ENCODE measurements at places on chromosomes 4 and X.
A peak's percentile ranks its signal among the peaks of the same experiment; 100 is the strongest.

DNA sequence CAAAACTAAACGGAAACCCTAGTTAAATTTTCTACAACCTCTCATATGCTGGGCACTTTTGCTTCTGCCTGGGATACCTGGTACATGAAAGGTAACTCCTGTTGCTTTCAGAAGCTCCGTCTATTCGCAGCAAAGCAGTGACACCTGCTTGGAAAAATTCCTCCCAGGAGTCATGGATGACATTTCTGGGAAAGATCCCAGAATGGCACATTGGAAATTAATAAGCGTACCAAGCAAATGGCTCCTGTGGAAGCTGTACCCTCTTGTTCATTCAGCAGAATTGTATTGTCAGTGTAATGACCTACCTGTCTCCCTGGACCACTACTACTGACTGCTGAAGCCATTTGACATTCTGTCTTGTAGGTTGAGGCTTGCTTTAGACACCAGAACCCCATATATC lies 349.7 kb upstream of the NOCT start:
- DNase-seq, result no peak

DNA sequence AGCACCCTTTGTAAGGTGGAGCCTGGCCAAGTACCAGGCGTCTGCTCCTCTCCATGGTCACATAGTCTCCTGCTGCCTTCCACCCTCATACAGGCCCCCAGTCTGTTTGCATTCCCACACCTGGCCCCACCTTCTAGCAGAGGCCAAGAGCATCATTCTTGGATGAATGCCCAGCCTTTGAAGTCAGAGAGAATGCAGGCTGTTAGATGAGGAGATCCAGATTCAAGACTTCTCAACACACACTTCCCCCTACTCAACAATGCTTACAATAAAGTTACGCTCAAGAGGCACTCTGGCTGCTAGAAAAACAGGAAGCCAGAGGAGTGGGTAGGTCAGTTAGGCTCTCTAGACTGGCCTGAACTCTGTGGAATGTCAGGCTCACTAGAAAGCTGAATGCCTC lies 43.3 kb downstream of the SHROOM4 start:
- peak; percentile 11 for DNase-seq

DNA sequence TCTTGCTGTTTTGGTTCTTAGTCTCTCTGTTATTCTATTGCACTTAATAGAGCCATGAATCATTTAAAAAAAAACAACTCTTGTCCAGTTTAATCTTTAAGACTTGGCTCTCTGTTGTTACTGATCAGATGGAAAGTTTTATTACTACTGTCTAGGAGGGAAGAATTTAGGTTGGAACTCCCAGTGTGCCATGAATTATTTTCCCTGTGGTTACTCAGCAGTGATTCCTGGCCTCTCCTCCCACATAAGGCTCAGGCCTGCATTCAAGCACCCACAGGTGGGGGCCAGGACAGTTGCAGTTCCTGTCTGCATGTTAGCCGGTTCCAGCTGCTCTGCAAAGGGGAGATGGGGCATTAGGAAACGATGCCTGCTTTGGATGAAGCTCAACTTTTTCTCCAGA lies 29.8 kb upstream of the ESX1 start:
- no peak for DNase-seq

DNA sequence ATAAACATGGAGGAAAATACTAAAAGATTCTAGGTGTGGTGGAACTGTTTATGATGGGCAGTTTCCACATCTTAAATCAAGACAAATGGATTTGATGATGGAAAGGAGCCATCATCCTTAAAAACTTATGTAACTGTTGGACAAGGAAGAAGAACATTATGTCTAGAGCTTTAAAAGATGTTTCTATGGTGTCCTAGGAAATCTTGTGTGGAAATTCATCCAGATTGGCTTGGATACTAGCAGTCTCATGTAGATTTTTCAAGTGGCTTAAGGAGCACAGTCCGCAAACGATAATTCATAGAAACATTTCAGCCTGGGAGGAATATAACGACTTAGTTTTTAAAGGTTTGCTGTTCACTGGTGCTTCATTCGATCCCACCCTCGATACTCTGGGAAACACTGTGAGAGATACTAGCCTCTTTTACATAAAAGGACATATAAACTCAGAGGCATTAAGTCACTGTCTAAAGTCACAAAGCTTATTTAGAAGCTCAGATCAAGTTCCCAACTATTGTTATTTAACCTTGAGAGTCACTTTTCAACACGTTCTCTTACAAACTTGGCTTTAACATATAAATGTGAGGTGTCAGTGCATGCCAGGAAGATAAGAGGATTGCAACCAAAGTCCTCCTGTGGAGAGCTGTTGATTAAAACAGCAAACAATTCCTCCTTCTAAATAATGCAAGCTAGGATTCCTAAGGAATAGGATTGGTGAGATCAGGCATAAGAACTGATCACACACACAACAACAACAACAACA lies 135.7 kb upstream of the SCML1 start:
- DNase-seq, result no peak

DNA sequence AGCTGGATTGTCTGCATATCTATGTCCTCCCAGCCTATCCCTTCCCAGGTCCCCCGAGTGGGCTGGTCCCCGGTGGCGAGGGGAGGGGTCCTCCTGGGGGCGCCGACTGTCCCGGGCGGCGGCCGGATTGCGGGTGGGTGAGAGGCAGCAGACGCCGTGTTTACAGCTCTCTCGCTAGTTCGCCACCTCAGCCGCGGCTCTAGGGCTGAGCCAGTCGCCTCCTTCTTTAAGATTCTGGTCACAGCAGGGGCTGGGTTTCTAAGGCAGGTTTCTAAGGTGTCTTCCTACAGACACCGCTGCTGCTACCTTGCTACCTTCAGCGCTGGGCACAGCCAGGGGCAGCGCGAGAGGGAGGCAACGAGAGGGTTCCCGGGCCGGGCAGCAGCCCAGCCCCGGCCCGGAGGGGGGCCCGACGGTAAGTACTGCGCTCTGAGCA lies 57.2 kb downstream of the FRMPD3 start:
- DNase-seq, result no peak

DNA sequence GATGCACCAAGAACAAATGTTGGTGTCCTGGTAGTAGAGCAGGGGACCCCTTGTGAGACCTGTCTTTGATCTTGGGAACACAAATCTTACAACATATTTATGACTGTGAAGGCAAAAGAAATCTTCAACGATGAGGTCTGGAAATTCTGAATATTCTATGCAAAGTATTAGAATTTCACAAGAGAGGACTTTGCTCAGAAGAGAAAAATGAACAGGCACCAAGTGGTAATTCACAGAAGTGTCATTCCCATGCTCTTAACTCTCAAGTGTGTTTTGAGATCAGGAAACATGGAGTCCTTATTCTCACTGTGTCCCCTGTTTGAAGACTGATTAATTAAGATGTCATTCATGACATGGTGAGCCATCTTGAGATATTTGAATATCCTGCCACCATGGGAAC lies 52.5 kb downstream of the COQ2 start:
- DNase-seq, result no peak

DNA sequence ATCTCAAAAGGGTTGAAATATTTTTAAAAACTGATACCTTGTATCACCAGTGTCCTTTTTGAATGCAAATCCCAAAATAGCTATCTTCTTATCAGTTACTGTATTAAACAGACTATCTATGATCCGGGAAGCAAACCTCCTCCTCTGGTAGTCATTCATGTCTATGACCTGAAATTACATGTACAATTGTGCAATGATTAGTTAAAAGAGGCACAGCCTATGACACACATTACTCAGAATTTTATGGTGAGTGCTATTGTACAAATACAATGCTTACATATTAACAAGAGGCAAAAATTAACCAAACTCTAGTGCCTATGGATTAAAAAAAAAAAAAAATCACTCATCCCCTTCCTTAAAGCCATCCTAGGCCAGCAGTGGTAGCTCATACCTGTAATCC lies 21.7 kb downstream of the UGDH start:
- DNase-seq, result no peak

- peak; percentile 56 for DNase-seq
These were observed 11.7 kb upstream of the BCOR start for GRCh38 chrX:40109288-40110008.

- no peak for DNase-seq
These were observed 52.9 kb upstream of the HPRT1 start for GRCh38 chrX:134407065-134407376.

GRCh38 chrX:149819371-149819770 lies 37.6 kb downstream of the MAGEA9 start:
- DNase-seq, result no peak

GRCh38 chr4:41339812-41340809 lies 83.4 kb downstream of the UCHL1 start:
- DNase-seq, result peak; percentile 77

GRCh38 chr4:114323841-114324240 lies 274.8 kb upstream of the UGT8 start:
- DNase-seq, result no peak

DNA sequence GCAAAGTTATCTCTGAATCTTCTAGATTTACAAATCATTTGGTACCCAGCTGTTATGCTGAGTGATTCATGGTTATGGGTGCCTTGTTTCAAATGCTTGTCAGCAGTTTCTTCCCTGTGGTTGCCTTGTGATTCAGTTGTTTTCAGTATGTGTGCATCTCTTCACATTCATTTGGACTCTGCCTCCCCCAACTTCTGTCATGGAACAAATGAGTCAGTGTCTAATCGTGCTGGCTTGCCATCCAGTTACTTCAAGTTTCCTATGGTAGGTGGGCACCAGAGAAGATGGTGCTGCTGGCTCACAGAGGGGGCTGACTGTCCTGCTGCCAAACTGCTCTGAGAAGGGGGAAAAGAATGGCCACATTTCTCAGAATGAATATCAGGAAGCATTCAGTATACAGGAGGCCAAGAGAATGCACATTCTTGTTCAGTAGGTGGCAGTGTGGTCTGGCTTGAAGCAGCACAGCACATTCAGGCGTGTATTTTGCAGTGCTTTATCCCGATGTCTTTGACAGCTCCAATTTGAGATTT lies 260.9 kb downstream of the GLUD2 start:
- peak; percentile 79 for DNase-seq

GRCh38 chr4:74181219-74181618 lies 23.3 kb downstream of the MTHFD2L start:
- DNase-seq, result peak; percentile 55

DNA sequence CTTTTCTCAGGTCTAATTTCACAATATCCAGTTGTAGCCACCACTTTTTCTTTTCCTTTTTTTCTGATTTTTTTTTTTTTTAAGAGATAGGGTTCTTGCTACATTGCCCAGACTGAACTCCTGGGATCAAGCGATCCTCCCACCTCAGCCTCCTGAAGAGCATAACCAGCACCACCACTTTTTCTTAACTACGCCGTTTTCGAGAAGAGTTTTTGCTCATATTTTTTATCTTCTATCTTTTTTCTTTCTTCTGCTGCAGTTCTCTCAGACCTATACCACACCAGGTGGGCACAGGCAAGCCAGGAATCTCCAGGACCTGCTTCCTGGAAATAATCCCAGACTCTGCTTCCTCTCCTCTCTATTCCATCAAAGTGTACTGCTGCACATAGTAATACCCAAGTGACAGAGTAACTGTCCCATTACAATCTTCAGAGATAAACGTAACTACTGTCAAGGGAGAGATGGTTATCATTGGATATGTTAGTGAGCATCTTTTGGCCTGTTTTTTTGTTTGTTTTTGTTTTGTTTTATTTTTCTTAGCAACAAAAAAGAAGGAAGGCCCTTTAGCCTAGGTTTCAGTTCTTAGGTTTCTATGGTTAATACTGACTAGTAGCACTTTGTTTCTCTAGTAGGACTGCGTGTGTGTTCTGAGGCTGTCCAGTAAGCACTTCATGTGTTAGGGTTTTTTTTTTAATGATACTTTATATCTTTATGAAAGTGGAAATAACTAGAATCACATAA lies 59.2 kb upstream of the TXK start:
- DNase-seq, result no peak

DNA sequence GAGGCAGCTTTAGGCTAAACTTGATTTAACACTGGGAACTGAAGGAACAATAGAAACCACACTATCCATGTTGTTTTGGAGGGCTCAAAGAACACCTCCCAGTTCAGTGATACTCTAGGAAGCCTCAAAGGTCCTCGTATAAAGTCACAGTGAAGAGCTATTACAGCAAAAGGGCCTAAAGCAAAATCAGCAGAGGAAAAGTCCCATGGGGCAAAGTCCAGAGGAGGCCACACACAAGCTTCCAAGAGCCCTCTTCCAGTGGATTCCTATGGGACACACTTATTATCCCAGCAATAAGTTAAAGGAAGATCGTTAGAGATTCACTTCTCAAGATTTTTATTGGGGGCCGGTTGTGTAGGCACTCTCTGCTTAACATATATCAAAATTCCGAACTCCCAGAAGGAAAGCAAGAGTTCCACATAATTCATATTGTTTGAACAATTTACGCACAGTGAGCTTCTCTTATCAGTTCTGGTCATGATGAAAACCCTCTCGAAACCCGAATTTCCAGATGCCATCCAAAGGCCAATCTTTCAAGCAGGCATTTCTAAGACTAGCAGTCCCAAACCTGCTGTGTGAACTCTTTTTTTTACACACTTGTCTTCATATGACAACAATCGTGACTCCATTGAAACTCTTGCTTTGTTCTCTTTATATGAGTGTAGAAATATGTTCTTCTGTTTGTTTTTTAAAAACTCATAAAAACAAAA lies 53.7 kb downstream of the ANXA5 start:
- no peak for DNase-seq

- no peak for DNase-seq
These were observed 63.4 kb downstream of the GRXCR1 start for GRCh38 chr4:42955746-42956505.

GRCh38 chr4:6367371-6367851 lies 97.8 kb downstream of the WFS1 start:
- DNase-seq, result no peak
